SHP77 (cell line): ENCODE measurements at places on chromosomes 16 and 17.

- no peak for DNase-seq
These were observed 341.3 kb downstream of the BCAS3 start for GRCh38 chr17:61018938-61019337.

- DNase-seq: no peak
These were observed 6.8 kb upstream of the APRT start for GRCh38 chr16:88818575-88818874.

DNA sequence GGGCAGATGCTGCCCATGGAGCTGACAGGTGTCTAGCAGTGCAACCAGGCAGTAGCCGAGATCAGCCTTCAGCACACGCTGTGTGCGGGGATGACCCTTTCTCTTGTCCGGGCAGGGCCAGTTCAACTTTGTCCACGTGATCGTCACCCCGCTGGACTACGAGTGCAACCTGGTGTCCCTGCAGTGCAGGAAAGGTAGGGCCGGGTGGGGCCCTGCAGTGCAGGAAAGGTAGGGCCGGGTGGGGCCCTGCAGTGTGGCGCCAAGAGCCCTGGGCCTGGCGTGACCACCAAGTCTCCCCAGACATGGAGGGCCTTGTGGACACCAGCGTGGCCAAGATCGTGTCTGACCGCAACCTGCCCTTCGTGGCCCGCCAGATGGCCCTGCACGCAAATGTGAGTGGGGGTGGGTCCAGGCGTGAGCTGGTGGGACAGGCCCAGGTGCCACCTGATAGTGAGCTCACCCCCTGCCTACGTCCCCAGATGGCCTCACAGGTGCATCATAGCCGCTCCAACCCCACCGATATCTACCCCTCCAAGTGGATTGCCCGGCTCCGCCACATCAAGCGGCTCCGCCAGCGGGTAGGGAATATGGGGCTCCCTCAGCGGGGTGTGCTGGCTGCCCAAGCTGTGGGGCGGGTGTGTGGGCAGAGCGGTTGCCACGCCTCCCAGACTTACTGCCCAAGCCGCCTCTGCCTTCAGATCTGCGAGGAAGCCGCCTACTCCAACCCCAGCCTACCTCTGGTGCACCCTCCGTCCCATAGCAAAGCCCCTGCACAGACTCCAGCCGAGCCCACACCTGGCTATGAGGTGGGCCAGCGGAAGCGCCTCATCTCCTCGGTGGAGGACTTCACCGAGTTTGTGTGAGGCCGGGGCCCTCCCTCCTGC lies 40.2 kb downstream of the TSC2 start:
- no peak for DNase-seq

GRCh38 chr16:6835941-6836340 lies 496.7 kb upstream of the RBFOX1 start:
- no peak for DNase-seq

DNA sequence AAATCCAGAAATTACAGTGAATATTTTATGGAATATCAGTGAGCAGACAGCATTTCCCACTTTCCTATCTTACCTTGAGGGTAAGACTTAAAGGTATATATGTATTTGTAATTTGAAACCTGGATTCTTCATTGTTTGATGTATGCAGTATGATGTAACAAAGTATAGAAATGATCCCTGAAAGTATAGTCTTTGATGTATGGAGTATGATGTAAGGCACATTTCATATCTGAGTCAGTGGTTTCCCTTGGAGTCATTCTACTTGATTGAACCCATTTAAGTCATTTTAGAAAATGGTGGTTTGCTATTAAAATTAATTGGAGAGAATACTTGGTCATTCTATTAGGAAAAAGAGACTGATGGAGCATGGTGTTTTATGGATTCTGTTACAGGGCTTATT lies 10.1 kb downstream of the AMZ2 start:
- DNase-seq: no peak

DNA sequence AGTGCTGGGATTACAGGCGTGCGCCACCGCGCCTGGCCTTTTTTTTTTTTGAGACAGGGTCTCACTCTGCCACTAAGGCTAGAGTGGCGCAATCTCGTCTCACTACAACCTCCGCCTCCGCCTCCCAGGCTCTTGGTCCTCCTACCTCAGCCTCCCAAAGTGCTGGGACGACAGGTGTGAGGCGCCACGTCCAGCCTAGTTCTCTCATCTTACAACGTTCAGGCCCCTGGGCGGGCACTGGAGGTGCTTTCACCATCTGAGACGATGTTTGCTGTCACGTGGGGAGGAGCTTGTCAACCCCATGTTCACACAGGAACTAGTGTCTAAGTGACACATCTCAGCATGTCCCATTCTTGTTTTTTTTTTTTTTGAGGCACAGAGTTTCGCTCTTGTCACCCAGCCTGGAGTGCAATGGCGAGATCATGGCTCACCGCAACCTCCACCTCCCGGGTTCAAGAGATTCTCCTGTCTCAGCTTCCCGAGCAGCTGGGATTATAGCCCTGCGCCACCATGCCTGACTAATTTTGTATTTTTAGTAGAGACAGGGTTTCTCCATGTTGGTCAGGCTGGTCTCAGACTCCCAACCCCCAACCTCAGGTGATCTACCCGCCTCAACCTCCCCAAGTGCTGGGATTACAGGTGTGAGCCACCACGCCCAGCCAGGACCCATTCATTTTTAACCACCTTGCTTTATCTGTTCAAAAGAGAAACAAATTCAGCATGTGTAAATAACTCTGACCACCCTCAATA lies 5.2 kb upstream of the FANCA start:
- no peak for DNase-seq

- DNase-seq: no peak
These were observed 13.7 kb downstream of the PITPNC1 start for GRCh38 chr17:67390646-67391361.

GRCh38 chr17:48043176-48043575 lies 5.0 kb upstream of the NFE2L1 start:
- no peak for DNase-seq

GRCh38 chr17:61235001-61235826 lies 164.4 kb upstream of the TBX2 start:
- no peak for DNase-seq

- DNase-seq: no peak
These were observed 224.9 kb upstream of the FOXF1 start for GRCh38 chr16:86285421-86285820.

- DNase-seq: no peak
These were observed 11.7 kb upstream of the ATP2C2 start for GRCh38 chr16:84356591-84357116.

GRCh38 chr16:81539009-81539758 lies 94.6 kb downstream of the CMIP start:
- no peak for DNase-seq

DNA sequence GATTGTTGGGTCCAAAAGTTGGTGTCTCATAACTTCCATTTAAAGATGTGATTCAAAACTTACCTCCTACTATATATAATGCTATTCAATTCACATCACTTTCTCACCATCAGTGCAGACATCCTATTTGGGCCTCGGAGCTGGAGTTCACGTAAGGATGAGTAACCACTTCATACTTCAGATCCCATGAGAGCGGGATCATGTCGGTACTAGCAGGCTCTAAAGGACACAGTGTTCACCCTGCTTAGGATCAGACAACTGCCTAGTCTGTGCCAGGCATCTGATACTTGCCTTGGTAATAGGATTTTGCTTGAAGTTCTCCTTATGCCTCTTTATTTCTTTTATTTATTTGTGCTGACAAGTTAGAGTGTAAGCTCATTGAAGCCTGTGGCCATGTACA lies 39.5 kb downstream of the RBFOX1 start:
- no peak for DNase-seq

- peak; percentile 30 for DNase-seq
These were observed 9.3 kb downstream of the ZACN start for GRCh38 chr17:76088041-76088867.

DNA sequence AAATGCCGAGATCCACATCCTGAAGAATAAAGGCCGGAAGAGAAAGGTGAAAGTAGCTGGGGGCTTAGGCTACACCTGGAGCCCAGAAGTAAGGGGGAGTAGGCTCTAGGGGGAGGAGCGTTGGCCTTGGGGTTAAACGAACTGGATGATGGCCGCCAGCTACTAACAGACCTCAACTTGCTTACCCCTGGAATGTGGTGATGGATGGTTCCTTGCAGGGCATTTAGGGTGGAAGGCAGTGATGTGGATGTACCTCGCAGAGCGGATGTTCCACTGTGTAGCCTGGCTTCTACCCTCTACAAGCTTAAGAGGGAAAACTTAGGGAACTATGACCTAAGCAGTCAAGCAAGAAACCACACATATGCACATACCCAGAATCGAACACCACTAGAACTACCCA lies 2.3 kb upstream of the MAZ start:
- no peak for DNase-seq

GRCh38 chr16:69654280-69654931 lies 72.0 kb downstream of the NQO1 start:
- DNase-seq: no peak

DNA sequence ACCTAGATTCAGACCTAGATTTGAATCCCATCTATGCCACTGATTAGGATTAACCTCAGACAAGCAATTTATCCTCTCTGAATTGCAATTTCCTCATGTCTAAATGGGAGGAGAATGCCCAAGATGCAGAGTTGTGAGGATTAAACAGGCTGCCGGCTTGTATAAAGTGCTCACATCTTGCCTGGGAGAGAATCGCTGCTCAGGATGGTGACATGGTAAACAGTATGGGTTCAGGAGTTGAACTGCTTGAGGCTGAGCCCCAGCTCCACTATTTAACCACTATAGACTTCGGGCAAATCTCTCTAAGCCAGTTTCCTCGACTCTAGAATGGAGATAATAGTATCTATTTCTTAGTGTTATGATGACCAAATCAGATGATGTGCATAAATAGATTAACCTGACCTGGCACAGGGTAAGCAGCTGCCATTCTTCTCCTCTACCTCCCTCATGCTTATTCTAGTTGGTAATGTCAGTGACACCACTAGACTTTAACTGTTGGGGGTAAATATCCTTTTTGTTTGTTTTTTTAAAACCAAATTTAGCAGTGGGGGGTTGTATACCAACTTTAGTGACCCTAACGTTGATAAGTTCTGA lies 732 bp upstream of the RPL27 start:
- DNase-seq: no peak

DNA sequence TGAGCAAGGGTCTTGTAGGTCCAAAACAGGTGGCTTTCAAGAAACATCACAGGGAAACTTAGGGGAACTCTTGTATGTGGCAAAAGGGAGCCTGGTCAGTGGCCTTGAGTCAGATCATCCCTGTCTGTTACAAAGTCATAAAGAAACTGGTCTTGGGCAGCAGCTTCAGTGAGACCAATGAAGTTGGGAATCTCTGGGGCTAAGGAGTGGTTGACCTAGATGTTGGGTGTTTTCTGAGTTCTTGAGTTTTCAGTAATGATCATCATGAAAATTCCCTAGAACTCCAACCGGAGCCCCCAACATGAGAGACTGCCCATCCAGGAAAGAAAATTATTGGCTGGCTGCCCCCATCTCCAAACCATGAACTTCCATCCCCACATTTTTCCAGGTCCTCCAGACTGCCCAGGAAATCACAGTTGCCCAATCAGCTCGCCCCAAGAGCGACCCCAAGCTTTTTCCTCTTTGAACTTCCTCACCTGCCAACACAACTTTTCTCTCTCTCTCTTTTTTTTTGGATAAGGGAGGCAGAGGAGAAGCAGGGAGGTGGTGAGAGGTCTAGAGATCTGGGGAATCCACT lies 3.9 kb downstream of the CCR7 start:
- DNase-seq: no peak

DNA sequence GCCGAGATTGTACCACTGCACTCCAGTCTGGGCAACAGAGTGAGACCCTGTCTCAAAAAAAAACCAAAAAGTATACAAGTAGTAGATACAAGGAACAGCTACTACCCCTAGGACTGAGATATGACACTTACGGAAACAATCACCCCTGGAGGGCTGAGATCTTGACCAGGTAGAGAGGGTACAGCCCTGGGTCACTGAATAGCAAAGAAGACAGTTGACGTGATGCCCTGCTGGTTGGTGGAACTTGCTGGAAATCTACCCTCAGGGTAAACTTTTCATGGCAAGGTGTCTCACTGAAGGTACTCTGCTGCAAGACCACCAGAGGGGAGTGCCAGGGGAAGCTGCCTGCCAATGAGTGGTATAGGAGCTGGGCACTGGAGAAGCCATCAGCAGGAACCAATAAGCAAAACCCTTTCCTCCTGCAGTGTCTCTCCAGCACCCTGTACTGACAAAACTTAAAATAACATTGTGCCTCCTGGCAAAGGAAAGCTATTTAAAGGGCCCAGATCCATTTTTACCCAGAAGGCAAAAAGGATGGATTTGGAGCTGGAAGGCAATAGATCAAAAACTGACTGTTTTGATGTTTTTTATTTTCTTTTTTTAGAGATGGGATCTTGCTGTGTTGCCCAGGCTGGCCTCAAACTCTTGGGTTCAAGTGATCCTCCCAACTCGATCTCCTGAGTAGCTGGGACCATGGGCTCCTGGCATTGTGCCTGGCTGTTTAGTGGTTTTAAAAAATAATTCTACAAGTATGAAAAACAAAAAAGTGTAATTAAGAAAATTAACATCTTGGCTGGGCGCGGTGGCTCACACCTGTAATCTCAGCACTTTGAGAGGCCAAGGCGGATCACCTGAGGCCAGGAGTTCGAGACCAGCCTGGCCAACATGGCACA lies 11.3 kb upstream of the PDXDC1 start:
- no peak for DNase-seq

DNA sequence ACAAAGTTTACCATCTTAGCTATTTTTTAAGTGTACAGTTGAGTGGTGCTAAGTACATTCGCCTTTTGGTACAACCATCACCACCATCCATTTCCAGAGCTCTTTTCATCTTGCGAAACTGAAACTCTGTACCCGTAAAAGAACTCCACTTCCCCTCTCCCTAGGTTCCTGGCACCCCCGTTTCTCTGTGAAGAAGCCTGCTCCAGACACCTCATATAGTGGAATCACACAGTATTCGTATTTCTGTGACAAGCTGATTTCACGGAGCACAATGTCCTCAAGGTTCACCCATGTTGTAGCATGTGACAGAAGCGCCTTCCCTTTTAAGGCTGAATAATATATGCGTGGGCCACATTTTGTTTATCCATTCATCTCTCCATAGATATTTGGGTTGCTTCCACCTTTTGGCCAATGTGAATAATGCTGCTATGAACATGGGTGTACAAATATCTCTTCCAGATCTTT lies 54.2 kb upstream of the MAP3K14 start:
- no peak for DNase-seq
